Globus pallidus (tissue), 1 donor: ENCODE measurements at places on chromosomes 6 and 20.

DNA sequence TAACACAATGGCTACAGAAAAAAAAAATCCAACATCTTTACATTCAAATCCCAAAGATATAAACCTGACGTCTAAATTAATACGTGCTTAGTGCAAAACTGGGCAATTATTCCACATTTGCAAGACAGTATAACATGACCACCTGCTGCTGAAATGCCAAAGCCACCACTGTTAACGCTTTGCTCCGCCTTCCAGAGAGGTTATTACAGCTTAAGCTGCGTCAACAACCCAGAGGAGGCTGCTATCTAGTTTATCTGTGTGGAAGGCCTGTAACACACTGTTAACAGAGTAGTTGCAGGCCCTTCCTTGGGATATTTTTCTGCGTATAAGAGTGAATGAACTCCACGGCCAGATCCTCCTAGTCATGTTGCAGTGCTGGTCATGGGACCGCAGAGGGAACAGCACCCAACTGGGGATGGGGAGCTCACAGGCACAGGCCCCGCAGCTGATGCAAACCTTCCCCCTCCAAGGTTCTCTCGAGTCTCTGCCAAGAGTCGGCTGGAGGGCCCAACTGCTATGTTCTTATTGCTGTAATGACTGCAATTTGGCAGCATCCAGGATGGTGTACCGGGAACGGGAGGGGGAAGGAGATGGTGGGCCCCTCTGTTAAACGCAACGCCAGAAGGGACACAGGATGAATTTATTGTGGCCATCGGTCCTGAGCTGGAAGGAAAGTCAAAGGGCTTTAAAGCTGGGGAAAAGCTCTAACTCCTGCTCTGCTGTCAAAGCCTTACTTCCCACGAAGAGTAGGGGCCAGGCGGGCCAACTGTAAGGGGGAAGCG is 993 bp upstream of the NCOA7 start:
- DNase-seq, result peak; percentile 81

DNA sequence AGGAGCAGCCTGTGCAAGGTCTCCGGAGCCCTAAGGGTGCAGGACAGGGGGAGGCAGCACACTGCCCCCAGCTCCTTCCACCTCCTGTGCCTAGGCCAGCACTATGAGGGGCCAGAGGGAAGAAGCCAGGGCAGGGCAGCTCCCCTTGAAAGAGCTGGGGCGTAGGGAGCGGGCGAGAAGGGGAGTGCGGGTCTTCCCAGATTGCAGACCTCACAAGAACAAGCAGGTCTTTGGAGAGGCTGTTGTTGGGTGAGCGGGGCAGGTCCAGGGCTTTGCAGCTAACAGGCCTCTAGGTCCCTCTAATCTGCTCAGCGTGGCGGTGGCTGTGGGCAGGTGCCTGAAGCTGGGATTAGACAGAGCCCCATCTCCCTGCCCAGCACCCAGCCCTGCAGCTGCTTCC is 22.4 kb upstream of the CST1 start:
- DNase-seq, result no peak

DNA sequence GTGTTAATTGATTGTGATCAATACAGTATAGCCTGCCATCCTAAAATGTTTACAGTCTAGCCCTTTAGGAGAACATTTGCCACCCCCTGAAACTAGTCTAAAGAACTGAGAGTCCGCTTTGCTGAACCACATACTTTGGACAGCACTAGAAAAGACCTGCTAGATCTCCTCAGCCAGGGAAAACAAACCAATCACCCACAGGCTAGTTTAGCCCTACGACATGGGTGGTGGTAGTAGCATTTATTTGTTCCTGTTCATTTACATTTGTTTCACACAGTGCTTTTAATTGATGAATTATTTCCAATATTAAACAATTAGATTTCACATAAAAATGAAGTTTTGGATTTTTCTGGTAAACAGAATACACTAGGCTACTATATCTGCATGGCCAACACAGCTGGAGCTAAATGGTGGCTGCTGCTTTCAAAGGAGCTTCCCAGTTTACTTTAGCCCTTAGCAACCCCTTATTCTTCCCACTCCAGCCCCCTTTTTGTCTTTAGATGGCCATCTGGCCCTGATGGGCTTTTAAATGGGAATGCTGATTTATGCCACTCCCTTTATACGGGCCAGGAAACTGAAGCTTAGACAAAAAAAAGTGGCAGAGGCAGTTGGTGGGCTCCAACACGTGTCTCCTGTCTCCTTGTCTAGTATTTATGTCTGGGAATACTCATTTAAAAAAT is 72.4 kb downstream of the ADGRG6 start:
- DNase-seq, result no peak

GRCh38 chr6:144785056-144785455 is 499.9 kb downstream of the UTRN start:
- no peak for DNase-seq

GRCh38 chr6:18262702-18263417 is 1.5 kb downstream of the DEK start:
- DNase-seq, result peak; percentile 13

GRCh38 chr6:699319-699718 is 6.4 kb upstream of the EXOC2 start:
- no peak for DNase-seq

- DNase-seq, result no peak
Observed at GRCh38 chr6:110271732-110272022, 86.5 kb downstream of the METTL24 start.
